ENCODE measurements at places on chromosomes 6 and 20.
A peak's percentile ranks its signal among the peaks of the same experiment; 100 is the strongest.

- no peak for DNase-seq
Observed at GRCh38 chr6:29011276-29011734, 6.2 kb upstream of the ZNF311 start.

DNA sequence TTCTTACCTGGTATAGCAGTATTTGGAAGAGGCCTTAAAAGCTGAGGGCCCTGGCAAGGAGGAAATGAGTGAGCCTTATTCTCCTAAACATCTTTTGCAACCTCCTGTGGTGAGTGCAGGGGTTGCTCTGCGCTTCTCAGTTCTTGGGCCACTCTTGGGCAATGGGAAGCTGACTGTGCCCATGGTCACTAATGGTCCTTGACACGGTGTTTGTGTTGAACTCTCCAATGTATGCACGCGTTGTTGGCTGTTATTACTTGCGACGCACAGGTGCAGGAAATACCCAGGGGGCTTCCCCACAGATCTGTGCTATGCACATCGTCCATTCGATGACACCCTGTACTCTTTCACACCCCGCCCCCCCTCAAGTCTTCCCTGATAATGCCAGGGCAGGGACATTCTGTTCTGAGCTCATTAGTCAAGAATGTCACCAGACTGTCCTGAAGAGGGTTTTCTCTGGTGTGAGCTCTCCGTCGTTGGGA is 79.7 kb downstream of the EDN1 start:
- DNase-seq, result no peak

DNA sequence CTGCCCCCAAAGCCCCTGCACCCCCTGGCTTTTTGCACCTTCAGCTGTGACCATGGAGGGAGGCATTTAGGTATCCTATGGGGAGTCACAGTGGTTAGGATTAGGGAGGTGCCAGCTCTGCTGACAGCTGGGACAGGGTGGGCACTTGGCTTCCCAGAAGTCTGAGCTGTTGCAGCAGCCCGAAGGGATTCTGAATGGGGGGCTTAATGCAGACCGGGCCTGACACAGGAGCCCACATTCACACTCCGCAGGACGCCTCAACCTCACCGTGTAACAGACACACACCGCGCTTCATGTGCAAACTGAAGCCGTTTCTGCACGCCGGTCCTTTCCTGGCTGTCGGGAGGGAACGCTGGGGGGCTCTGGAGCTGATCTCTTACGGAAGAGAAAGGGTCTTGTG is 1.9 kb downstream of the EBF4 start:
- DNase-seq, result no peak

DNA sequence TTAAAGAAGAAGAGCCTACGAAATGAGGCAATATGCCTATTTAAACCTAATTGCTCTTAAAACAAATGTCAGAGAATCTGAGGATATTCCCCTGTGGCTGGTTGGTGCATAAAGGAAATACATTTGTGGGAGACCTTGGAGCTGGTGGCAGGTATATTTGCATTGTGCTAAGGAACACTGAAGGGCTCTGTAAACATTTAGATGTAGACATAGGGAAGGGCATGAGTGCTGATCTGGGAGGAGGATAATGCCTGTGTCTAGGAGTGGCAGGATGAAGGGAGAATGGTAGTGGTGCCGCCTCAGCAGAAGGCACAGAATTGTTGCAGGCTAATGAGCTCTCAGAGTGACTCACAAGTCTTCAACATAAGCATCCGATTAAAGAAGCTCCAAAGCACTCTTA is 85.8 kb downstream of the CD164 start:
- DNase-seq, result no peak

DNA sequence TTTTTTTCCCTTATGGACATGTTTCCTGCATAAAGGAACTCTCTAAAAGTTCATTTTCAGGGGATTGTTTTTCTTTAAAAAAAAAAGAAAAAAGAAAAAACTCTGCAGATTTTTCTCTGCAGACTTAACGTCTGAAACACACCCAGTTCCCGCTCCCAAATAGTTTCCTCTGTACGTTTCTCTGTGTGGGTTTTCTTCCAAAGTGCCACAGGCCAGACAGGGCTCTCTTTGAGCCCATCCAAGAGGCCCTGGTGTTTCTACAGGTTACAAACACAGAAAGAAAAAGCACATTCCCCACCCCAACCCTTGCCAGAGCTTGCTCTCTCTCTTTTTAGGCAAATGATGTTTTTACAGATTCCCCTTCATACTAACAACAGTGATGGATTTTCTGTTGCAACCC is 258.6 kb downstream of the FNDC1 start:
- DNase-seq, result no peak

DNA sequence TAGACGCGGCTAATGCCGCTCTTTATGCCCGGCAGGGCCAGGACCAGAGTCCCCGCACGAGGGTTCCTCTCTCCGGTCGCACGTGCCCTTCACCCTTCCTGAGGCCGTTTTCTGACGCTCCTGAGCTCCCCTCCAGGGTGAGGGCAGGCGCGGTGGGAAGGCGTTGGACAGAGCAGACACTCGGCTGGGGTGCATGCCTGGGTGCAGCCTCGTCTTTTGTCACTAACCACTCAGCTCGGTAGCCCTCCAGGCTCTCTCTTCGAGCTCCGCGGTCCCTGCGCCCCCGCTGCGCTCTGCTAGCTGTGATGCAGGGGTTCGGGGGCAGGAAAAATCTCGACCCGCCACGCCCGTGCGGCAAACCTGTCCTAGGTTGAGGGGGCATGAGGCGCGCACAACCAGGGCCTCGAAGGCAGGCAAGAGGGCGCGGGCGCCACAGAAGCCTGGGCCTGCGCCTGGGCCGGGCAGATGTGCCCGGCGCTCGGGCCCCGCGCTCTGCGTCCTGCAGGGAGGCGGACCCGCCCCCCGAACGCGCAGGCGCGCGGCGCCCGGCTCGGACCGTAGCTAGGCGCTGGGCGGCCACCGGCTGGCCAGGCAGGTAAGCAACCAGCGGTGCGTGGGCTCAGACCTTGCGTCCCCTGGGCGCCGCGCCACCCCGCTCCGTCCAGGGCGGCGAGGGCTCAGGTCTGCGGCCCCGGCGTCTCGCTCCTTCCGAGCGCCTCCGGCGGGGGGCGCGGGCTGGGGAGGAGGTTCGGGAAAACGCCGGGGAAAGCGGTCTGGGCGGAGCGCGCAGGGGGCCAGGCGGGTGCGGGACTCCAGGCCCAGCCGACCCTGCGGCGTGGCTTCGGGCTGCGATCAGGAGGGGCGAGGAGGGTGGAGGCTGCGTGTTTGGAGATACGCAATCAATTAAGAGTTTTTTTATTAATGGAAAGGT is at the start of gene L3MBTL1:
TSS of gene L3MBTL1 (plus strand) at position 548 of the 931 bp plus-strand sequence. CDS start 5,807 bp downstream, outside the sequence.
- no peak for DNase-seq

- no peak for DNase-seq
Observed at GRCh38 chr20:53875452-53875851, 194.9 kb downstream of the BCAS1 start.

GRCh38 chr20:39318911-39319310 is 356.8 kb downstream of the DHX35 start:
- no peak for DNase-seq

- no peak for DNase-seq
Observed at GRCh38 chr6:49332781-49333180, 130.3 kb downstream of the MMUT start.

- DNase-seq, result no peak
Observed at GRCh38 chr6:80196906-80197305, 90.4 kb downstream of the BCKDHB start.

DNA sequence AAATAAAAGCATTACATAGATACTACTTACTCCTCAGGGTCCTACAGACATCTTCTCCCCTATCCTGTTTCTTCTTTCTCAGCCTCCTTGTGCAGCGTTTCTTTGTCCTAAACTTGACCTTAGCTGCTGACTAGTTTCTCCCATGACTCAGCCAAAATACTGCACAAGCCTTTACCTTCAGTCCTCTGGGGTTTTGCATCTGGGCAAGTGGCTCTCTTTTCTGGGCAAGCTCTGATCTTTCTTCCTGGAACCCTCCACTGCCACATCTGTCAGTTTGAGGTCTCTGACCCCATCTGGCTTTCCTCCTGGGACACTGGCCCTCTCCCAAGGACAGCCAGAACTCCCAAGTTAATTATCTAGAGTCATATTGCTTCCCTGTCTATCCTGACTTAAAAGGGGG is 838.4 kb downstream of the DHX35 start:
- peak; percentile 26 for DNase-seq

GRCh38 chr6:129607581-129608186 is 102.3 kb downstream of the ARHGAP18 start:
- DNase-seq, result no peak

DNA sequence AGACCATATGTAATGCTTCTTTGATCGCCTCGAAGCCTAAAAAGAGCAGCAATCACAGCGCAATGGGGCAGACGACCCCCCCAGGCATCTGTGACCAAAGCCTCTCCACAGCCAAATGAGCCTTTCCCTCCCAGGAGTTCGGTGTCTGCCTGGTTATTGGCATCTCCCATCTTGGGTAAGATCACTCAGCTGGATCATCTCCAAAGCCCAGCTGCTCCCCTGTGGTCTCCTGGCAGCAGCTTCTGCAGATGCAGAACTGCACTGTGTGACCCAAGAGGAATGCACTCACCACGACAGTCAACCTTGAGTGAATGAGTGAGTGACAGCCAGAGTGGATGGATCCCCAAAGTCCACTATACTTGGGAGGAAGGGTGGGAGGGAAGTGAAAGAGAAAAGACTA is 44.8 kb upstream of the IYD start:
- DNase-seq, result no peak

- no peak for DNase-seq
Observed at GRCh38 chr20:32651537-32651936, 22.2 kb downstream of the C20orf203 start.

- no peak for DNase-seq
Observed at GRCh38 chr6:116836606-116837342, 7.9 kb upstream of the GPRC6A start.

GRCh38 chr6:106628658-106629102 is 618 bp downstream of the RTN4IP1 start:
- no peak for DNase-seq

DNA sequence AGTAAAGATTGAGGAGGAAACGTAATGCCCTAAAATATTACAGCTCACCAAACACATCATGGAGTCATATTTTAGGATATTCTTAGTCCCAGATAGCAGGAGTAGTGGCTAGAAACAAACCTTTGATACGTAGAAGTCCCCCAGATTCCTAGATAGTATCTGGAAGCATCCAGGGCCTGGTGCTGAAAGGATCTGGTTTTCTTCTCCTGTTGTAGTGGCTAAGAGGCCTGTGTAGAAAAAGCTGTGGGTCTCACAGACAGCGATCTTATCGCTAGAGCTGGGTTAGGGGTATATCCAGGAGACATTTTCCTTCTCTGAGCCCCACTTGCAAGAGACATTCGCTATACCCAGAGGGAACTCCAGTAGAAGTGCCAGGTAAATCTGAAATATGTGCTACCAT is 139.9 kb downstream of the KCNQ5 start:
- DNase-seq, result no peak

DNA sequence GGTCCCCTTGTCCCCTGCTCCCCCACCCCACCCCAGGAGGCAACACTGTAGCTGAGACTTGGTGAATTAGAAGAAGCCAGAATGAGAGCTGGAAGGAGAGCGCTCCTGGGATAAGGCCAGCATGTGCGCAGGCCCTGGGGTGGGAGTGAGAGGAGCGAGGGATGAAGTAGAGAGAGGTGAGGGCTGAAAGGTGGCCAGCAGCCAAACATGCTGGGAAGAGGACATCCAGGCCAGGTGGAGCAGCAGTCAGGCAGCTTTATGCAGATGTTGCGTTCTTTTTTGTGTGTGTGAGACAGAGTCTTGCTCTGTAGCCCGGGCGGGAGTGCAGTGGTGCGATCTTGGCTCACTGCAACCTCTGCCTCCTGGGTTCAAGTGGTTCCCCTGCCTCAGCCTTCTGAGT is 2.2 kb upstream of the BPIFB1 start:
- no peak for DNase-seq

- no peak for DNase-seq
Observed at GRCh38 chr20:19083136-19083621, 129.3 kb upstream of the SLC24A3 start.

DNA sequence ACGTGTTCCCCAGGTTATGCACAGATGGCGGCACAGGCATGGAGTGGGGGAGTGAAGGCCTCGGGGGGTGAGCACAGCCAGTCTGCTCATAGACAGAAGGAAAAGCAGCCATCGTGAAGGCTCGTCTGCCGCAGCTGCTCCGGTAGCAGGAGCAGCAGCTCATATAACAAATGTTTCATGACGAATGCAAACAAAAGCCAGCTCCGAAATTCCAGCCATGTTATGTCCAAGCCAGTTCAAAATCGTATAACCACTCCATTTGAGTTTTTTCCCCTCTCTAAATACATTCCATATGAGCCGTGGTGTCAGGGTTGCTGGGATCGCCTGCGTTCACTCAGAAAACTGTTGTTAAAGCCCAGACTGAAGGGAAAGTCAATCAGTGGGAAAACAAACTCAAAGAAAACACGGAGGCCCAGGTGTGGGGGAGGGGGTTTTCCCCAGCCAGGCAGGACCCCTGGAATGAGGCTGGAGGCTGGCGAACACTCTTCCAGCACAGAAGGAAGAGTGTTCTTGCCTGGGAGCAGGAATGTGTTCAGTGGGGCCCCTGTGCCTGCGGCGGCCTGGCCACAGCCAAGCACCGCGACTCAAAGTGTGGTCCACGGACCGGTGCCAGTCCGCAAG is 280.4 kb upstream of the TAB2 start:
- DNase-seq, result peak; percentile 70

- no peak for DNase-seq
Observed at GRCh38 chr6:82693094-82693493, 329.5 kb downstream of the TPBG start.

DNA sequence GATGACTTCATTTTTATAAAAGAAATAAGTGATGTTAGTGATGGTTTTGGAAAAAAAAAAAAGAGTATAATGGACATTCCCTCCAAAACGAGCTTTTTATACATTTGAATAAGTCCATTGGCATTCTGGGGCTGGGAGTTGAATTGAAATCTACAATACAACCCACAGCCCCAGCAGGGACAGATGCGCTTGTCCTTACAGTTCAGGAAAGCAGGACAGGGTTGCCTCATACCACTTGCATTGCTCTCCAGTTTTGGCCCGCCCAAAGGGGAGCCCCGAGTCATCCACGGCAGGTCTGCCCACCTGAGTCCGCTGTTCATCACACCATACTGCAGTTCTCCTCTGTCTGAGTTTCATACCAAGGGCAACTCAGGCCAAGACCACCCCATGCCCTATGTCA is 46.2 kb downstream of the VAPB start:
- no peak for DNase-seq

DNA sequence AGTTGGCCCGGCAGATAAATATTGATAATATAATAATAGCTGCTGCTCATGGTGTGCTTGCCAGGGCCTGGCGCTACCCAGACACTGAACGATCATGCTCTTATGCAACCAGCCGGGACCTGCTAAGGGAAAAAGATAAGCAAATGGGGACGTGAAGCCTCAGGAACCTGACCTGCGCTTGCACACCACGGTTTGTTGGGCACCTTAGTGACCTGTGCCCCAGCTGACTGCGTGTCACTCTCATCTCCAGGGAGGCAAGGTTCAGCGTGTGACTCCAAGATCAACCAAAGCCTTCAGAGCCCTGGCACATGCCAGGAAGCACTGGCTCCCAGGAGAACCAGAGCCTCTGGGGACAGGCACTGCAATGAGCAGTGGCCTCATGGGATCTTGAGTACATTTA is 111.1 kb downstream of the AGPAT4 start:
- no peak for DNase-seq
